ENCODE measurements at places on chromosomes 16 and 17.
A peak's percentile ranks its signal among the peaks of the same experiment; 100 is the strongest.

GRCh38 chr17:20281860-20282259, 185.5 kb downstream of the LGALS9B start:
- DNase-seq = no peak

DNA sequence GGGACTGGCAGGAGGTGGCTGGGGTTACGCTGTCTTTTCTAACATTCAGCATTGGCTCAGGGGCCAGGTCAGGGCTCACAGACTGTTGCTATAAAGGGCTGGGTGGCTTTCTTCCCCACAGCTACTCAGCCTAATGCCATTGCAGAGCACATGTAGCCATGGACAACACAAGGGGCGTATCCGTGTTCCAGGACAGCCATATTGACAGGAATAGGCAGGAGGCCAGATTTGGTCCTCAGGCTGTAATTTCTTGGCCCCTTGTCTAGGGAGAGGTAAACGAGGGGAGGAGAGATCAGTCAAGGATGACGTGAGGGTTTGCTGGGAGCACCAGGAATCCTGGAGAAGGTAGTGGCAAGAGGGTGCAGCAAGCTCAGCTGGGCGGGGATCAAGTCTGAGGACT, 21.2 kb upstream of the MYO15B start:
- no peak for DNase-seq

- DNase-seq = no peak
These were observed 67.6 kb downstream of the TMEM114 start for GRCh38 chr16:8522757-8523156.

GRCh38 chr16:22161999-22162655, at the start of gene SDR42E2:
TSS of gene SDR42E2 (plus strand) at chr16:22162506. CDS start at chr16:22165583, 3,077 bp downstream.
- DNase-seq = peak; percentile 25

DNA sequence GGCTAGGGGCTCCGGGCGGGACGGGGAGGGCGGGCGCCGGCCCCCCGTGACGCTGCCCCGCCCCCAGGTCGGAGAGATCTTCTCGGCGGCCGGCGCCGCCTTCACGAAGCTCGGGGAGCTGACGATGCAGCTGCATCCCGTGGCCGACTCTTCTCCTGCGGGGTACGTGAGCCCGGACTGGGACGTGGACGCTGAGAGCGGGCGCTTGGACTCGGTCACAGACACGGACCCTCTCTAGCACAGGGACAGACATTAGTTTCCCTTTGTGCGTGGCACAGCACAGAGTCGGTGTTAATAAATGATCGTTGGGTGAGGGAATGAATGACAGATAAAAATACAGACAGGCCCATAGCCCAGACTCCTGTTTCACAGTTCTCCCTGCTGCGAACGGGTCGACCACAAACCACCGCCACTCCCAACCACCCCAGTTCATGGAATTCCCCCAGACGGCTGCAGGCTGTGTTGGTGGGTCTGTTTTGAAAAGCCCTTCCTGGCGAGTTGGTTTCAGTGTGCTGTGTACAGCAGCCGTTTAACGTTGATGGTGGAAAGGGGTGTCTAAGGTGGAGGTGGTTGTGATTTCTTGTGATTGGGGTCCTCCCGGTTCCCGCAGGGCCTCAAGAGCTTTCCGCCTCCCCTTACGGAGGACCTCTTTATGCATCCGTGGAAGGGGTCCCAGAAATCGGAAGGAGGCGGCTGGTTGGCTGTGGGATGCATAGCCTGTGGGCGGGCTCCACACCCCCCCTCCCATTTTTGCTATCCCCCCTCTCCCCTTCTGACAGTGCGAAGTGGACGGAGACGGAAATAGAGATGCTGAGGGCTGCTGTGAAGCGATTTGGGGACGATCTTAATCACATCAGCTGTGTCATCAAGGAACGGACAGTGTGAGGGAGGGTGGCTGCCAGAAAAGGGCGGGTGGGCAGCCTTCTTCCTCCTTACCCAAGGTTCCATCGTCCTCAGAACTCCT, 2.9 kb downstream of the RNASEK start:
- peak; percentile 75 for DNase-seq

- no peak for DNase-seq
These were observed 93.4 kb upstream of the TMEM132E start for GRCh38 chr17:34485999-34486398.

- DNase-seq = no peak
These were observed 71.0 kb upstream of the CCL1 start for GRCh38 chr17:34434052-34434451.

GRCh38 chr16:89523680-89524344, 15.6 kb downstream of the SPG7 start:
- no peak for DNase-seq

GRCh38 chr17:18035704-18036103, 3.3 kb downstream of the ATPAF2 start:
- no peak for DNase-seq

DNA sequence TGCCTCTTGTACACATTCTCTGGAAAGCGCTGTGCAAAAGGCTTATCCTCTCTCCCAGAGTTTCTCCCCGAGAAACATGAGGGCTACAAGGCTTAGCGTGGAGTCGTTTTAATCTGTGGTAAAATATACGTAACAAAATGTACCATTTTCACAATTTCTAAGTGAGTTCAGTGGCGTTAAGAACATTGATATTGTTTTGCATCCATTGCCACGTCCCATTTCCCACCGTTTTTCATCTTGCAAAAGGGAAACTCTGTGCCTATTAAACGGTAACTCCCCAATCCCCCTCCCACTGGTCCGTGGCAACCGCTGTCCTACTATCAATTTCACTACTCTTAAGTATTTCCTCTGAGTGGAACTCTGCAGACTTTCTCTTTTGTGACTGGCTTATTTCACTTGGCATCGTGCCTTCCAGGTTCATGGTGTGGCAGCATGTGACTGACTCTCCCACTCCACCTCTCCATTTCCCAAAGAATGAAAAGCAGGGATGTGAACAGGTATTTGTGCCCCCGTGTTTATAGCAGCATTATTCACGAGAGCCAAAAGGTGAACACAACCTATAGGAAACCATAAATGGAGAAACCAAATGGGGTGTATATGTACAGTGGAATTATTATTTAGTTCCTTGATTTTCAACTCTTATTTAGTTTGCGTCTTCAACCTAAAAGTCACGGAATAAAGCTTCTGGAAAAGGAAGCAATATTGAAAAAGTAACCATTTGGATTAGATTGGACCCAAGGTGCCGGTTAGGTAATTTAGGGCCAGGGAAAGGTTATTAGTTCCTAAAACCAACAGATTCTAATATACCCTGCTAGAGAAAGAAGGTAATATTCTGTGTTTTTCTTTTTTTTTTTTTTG, 1.1 kb upstream of the USP32 start:
- DNase-seq = peak; percentile 20

GRCh38 chr16:680967-681745, 946 bp downstream of the STUB1 start:
- no peak for DNase-seq

DNA sequence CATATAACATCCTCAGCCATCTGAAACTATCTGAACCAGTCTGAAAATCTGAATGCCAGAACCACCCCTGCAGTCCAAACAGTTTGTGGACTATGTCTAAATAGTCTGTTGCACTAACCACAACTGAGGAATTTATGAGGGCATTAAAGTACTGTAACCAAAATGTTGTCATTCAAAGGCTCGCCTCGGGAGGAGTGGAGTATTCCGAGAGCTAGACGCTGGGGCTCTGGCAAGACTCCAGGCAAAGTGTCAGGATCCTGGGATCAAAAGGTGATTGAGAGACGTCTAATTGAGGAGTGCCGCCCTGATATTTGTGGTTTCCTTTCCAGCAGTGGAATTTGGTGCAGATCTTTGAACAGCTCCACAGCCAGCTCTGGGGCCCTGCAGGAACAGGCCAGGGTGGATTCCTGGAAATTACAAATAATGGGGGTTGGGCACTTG, 142.9 kb upstream of the MYOCD start:
- DNase-seq = no peak

DNA sequence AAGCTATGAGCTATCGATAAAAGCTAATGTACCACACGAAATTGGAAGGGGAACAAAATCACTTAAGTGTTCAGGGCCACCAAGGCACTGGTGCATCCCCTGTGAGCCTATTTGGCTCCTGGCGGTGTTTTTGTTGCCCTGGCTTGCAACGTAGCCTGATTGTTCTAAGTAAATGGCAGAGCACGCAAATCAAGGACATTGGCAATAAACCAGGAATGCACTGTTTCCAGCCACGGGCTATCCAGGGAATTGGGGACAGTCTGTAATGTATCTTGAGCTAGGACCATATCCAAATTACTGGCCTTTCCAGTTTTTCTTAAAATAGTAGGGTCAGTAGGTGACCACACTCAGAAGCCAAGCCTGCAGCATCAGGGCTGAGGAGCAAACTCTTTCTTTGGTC, 734.0 kb downstream of the MAF start:
- no peak for DNase-seq

DNA sequence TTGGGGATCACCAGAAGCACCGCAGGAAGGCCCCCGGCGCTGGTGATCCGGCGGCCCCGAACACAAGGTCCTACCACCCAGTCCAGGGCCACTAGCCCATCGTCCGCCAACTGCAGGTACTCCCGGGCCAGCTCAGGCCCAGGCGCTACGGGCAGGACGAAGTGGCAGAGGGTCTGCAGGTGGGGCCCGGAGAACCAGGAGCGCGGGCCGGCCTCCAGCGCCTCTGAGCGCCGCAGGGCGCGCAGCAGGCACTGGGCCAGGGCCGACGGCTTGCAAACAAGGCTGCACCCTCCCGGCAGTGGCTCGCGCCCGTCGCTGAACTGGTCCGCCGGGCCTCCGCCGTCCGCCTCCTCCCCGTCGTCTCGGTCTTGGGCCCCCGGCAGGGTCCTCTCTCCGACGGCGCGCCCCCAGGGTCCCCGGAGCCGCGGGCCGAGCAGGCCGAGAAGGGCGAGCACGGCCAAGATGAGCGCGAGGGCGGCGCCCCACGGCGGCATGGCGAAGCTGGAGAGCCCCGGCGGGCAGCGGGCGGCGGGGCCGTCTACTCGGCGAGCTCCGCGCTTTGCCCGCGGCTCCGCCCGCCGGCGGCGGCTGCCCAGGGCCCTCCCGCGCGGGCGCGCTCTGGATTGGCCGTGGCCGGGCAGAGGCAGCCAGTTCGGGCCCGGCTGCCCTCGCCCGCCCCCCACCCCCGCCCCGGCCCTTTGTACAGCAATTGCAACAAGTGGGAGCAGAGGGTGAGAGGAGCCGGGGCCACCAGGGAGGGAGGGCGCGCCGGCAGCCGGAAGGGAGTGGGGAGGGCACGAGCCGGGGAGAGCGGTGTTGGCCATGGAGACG, at the start of gene ABHD15:
TSS of gene ABHD15 (minus strand) at position 565 of the 831 bp plus-strand sequence. CDS start at position 494, 71 bp downstream.
- DNase-seq = peak; percentile 48

GRCh38 chr16:27770271-27771196, 220.6 kb downstream of the KATNIP start:
- DNase-seq = no peak

- DNase-seq = no peak
These were observed 2.0 kb downstream of the KDM6B start for GRCh38 chr17:7835814-7836595.

GRCh38 chr16:11800382-11800718, 3.3 kb upstream of the ZC3H7A start:
- DNase-seq = no peak

DNA sequence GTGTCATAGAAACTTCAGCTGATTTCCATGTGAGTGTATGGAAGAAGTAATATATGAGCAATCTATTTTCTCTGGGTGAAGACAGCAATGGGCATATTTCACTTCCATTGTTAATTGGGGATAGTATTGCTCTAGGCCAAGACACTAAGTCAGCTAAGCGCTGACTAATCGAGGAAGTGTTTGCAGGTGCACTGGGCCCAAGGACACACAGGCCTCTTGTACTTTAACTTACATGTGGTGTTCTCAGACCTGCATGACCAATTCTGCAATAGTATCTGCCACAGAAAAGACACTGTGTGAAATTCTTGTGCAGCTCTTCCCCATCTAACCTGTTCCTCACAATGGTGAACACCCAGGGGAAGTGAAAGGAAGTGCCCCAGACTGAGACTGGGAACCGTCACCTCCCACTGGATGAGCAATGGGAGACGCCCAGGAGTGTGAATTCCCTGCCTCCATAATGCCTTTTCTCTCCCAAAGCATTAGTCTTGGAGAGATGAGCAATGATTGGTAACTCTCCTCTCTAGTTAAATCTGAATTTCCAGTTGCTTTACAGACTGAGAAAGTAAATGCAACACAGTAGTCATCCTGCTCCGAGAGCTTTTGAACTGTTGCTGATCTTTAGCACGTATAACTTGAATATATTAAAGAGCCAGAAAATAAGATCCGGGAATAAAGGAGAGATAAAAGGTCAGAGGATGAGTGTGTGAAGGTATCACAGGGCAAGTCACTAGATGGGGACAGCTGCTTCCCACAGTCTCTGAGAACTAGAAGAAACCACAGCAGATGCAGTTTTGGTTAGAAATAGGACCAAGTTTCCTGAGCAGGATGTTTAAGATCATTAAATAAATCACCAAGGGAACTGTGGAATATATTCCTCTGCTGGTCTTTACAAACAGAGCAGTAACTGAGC, 82.6 kb downstream of the CDK5R1 start:
- no peak for DNase-seq

DNA sequence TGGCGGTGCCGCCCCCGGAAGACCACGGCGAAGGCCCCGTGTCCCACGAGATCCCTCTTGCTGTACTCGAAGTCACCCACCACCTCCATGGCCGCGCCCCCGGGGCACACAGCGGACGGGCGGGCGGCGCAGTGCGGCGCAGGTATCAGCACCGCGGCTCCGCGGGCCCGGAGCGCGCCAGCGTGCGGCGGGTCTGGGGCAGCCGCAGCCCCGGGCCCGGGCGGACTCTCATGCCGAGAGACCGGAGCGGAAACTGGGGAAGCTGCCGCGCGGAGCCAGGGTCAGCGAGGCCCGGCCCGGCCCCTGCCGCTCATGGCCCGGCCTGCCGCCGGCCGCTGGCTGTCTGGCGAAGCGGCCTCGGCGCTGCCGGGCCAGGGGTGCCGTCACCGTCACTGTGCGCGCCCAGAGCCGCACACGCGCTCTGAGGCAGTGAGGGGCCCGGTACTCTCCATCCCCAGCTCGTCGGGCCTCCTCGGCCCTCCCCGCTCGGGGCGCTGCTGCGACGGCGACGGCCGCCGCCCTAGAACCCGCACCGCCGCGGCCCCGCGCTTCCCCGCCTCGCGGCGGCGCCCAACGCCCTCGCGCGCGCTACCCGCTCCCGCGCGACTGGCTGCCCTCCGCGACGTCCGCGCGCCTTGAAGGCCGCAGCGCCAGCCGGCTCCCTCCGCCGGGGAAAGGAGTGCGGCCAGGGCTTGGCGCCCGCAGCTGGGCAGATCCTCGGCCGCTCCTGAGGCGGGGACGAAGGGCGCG, at the start of gene ULK2:
TSS of gene ULK2 (minus strand) at position 608 of the 750 bp plus-strand sequence. CDS start at position 89, 519 bp downstream.
- peak; percentile 33 for DNase-seq

- DNase-seq = no peak
These were observed 3.5 kb upstream of the FTSJ3 start for GRCh38 chr17:63830904-63831491.

- no peak for DNase-seq
These were observed 47.7 kb downstream of the TUBD1 start for GRCh38 chr17:59844884-59845594.

DNA sequence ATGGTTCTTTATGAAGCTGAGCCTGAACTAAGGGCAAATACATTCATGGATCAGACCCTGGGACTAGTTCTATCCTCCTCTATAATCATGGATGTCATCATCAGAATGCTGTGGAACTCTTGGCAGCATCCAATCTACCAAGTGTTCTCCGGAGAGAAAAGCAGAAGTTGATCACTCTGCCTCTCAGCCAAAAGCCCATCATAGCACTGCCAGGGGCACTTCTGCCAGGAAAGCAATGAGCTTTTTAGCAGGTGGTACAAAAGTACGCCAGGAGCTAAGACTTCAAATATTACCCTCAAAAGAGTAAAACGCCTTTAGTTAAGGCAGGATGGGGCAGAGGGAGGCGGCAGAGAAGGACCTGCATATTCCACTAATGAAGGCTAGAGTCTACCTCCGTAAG, 279.0 kb downstream of the SLC39A11 start:
- no peak for DNase-seq

- DNase-seq = no peak
These were observed 31.5 kb downstream of the NLRP1 start for GRCh38 chr17:5552841-5553240.

All from activated T-helper 9 cell treated with anti-CD3 and anti-CD28 coated beads, Interleukin-2, amount 50 U/mL, for 16 hours (primary cell).